MG63 (cell line): ENCODE measurements at places on chromosomes 11 and 22. TPM values are rescaled to one million over a fixed set of nuclear protein-coding genes. Genes with fewer than 3 reads are reported as not detected.

DNA sequence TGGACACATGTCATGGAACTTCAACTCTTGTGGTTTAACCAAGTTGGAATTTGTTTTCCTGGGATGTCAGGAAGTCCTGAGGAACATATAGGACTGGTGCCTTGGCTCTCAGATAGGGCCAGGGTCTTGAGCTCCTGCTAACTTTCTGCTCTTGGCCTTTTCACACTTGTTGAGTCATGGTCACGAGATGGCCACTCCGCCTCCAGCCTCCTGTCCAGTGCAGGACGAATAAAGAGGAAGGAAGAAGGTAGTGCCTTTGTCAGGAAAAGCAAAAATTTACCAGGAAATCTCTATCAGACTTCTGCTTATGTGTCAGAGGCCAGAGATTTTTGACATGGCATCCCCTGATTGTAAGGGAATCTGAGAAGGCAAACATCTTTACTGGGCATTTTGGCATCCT is 89.1 kb upstream of the ARHGAP20 start:
- DNase-seq: no peak

The RANGAP1 gene
- total RNA-seq: 159 and 226 TPM in 2 replicates

- peak; percentile 69 for DNase-seq
These were observed 23.8 kb upstream of the TOLLIP start for GRCh38 chr11:1333091-1333772.

- DNase-seq: no peak
These were observed 2.4 kb upstream of the WT1 start for GRCh38 chr11:32437495-32438345.

GRCh38 chr22:28710576-28711191 is 30.9 kb downstream of the CHEK2 start:
- peak; percentile 12 for DNase-seq

DNA sequence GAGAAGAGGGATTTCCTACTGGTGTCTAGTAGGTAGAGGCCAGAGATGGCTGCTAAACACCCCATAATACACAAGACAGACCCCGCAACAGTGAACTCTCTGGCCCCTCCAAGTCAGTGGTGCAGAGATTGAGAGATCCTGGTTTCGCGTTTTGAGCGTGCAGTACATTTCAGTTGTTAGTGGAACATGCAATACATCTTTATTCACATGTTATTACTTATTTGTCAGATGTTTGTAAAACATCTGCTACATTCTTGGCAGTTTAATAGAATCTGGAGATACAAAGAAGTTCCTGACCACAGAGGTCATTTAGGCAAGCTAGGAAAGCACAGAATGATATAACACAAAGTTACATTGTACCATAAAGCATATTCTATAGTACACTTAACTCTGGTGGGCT is 41.5 kb downstream of the ST3GAL4 start:
- no peak for DNase-seq

The SLC1A2 gene
- 0.57 TPM in 1 of 2 replicates, not detected in the other for total RNA-seq

DNA sequence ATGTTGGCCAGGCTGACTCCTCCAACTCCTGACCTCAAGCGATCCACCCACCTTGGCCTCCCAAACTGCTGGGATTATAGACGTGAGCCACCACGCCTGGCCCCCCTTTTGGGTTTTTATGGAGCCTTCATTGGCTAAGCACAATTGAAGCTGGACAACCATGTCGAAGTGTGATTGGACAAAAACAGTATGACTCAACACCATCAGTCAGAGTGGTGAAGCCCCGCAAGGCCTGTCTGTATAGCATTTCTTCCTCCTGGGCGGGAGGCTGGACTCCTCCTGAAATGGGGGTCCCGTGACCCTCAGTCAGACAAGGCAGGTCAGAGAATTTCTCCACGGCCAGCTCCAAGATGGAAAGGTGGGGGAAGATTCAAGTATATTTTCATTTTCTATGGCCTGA is 3.1 kb upstream of the PARVB start:
- no peak for DNase-seq
